Naive thymus-derived CD8-positive, alpha-beta T cell (primary cell): ENCODE measurements at places on chromosomes 1 and 21.
A peak's percentile ranks its signal among the peaks of the same experiment; 100 is the strongest.

DNA sequence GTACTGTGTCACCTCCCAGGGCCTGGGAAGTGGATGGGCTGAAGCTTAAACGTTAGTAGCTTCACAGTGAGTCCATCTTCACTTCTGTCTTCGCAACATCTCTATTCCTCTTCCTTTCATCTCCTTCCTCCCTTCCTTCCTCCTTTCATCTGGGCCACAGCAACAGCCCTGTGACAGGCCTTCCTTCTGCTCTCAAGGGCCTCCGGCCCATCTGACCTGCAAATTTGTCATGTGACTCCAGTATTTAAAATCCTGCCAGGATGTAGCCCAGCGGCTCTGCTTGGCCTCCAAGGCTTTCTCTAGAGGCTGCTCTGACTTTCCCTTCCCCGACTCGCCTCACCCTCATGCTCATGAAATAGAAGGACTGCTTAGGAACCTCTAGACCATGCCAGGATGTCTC, 10.9 kb upstream of the BATF3 start:
- DNase-seq = no peak
- no peak overlapping the region for H3K4me3 ChIP-seq
- no peaks in the 10 kb centered on the region for H3K36me3 ChIP-seq
- H3K27me3 ChIP-seq = no peaks in the 10 kb centered on the region

GRCh38 chr1:203163891-203164635, 11.6 kb downstream of the MYBPH start:
- no peaks in the 10 kb centered on the region for H3K4me1 ChIP-seq
- no peak overlapping the region for H3K4me3 ChIP-seq
- DNase-seq = no peak
- no peaks in the 10 kb centered on the region for H3K36me3 ChIP-seq
- peaks cover 20% of the 10 kb centered on the region for H3K27me3 ChIP-seq
- no peak overlapping the region for H3K27ac ChIP-seq

DNA sequence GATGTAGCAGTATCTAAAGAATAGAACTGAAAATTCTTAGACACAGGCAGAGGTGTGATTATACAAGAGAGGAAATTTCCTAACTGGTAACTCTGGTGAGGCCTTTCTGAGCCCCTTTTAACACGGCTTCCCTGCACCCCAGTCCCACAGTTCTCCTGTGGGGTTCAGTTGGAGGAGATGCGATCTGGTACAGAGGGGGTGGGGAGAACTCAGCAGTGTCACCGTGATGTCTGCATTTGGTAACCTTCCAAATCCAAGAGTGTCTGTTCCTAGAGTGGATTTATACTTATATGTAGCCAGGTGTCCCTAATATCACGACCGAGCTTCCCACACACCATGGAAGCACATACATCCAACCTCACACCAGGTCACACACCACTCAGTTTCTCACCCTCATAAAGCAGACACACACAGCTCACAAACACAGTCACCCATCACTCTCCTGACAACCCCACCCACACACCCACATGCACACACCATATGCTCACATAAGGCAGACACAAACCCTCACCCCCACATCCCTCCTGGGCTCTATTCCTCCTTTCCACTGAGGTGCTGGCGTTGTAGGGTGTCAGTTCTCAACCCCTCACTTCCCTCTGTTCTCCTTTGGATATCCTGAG, 48.5 kb downstream of the RHBG start:
- H3K4me1 ChIP-seq = peaks cover 11% of the 10 kb centered on the region
- DNase-seq = no peak
- peaks cover 2% of the 10 kb centered on the region for H3K36me3 ChIP-seq
- H3K27me3 ChIP-seq = peaks cover 35% of the 10 kb centered on the region
- H3K4me3 ChIP-seq = no peak overlapping the region
- H3K27ac ChIP-seq = no peak overlapping the region

DNA sequence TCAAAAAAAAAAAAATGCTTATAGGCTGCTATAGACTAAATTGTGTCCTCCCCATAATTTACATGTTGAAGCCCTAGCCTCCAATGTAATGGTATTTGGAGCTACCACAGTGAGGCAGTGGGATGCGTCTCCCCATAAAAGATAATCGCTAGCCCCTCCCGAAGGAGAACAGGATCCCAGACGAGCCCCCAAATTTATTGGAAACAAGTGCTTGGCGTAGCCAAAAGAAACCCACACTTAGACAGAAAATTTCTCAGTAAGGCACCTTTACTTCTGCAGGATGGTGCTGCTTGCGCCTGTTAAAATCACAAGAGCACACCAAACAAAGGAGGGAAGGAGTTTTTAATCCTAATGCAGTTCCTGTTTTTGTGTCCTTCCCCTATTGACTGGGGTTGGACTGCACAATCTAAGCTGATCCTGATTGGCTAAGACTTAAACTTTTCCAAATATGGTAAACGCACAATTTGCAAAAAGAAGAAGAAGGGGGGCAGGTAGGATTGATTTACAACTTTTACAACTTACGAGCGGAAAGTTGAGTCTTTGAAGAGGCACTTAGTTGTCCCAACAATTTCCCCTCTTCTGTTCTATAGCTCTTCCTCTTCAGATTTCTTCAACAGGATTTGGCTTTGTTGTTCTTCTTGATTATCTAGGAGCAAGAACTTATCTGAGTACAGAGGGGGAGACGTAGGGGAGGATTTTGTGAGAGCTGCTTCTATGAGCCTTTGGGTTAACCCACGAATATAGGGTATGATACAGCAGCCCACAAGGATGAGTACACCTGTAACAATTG, 3.0 kb upstream of the IPP start:
- peak overlapping the region; percentile 47 for H3K27ac ChIP-seq
- no peak for DNase-seq
- H3K4me1 ChIP-seq = peaks cover 18% of the 10 kb centered on the region
- no peaks in the 10 kb centered on the region for H3K36me3 ChIP-seq
- no peaks in the 10 kb centered on the region for H3K27me3 ChIP-seq
- no peak overlapping the region for H3K4me3 ChIP-seq

DNA sequence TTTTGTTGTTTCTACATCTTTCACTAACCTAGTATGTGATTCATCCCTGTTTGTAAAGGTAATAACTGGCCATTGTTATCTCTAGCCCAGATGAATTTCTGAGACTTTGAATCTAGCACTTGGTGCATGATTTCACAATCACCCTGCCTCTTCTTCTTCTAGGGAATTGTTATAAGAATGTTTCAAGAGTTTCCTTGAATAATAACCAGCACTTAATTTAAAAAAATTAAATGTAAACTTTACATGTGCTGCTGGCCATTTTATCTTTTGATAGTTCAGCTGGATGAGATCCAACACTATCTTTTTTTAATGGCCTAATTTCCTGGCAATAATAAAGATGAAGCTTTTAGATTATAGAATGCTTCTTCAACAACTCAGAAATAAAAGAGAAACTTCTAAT, 31.8 kb downstream of the UBE2U start:
- no peak overlapping the region for H3K4me3 ChIP-seq
- no peak overlapping the region for H3K27ac ChIP-seq
- H3K27me3 ChIP-seq = peaks cover 31% of the 10 kb centered on the region
- H3K4me1 ChIP-seq = no peaks in the 10 kb centered on the region

GRCh38 chr1:167472752-167473521, 45.4 kb downstream of the CD247 start:
- no peaks in the 10 kb centered on the region for H3K27me3 ChIP-seq
- H3K27ac ChIP-seq = peak overlapping the region; percentile 88
- peaks cover 50% of the 10 kb centered on the region for H3K36me3 ChIP-seq
- DNase-seq = no peak
- peaks cover 88% of the 10 kb centered on the region for H3K4me1 ChIP-seq

DNA sequence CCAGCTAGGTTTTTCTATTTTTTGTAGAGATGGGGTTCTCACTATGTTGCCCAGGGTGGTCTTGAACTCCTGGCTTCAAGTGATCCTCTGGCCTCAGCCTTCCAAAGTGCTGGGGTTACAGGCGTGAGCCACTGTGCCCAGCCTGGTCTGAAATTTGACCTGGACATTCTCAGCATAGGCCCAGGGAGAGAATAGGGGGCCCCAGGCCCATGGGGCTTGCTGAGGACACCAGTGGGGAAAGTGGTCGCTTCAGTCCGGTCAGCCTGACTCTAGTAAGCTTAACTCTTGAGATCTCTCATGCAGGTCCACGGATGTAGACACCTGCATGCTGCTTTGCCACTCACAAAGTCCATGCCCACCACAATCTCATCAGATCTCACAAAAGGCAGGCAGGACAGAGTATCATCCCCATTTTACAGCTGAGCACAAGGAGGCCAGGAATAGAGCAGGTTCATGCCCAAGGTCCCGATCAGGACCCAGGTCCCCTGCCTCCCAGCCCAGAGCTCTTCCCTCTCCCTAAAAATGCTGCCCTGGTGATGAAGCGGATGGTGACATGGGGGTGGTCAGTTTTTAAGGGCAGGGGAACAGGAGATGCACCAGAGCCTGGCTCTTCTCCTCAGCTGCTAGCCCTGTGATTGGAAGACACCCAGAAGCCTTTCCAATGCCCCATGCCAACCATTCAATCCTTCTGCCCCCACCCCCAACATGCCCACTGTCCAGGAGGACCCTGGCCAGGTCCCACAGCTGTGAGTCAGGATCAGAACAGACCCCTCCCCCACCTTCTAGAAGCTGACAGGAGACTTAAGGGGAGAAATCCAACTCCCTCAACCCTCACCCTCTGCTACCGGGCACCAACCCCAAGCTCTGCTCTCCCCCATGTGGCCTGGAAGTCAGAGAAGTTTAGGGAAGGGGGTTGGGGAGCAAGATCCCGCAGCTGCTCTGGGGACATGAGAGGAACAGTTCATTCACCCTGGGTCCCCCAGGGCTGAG, 1.8 kb downstream of the FHL3 start:
- H3K27ac ChIP-seq = peak overlapping the region; percentile 41
- peaks cover 62% of the 10 kb centered on the region for H3K4me1 ChIP-seq
- no peaks in the 10 kb centered on the region for H3K36me3 ChIP-seq
